ENCODE measurements at places on chromosomes 3 and 15.

- DNase-seq = no peak
Measured at GRCh38 chr15:29216955-29217354, 52.7 kb downstream of the NSMCE3 start.

DNA sequence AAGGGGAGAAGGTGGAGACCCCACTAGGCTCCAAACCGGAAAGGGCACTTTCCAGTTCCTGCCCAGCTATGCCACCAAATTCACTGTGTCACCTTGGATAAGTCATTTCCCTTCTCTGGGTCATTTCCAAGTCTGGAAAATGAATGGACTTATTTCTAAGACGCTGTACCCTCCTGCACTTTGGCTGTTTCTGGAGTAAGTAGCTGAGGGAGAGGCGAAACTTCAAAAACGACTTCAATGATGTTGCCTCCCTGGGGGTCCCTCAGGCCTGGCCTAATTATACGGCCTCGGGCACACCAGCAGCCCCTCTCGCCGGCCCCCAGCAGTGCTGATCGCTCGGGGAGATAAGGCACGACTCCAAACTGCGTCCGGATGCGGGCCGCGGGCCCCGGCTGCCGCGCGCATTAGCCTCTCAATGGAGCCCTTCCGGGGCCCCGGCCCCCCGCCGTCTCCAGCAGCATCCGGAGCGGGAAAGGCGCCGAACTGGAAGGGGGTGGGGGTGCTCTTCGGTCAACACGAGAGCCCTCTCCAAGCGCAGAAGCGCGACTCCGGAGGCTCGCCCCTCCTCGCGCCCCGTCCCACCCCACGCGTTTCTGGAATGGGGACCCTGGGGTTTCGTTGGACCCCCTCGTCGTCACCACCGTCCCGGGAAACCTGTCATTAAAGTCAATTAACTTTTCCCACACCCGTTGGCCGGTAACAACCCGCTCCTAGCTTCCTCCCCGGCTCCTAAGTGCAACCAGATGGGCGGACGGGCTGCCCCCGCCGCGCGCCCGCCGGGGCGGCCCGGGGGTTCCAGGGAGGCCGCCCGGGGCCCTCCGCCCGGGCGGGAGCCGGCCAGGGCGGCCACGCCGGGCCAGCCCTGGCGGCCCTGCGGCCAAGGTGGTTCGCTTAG, 4.8 kb downstream of the HES1 start:
- no peak for DNase-seq

DNA sequence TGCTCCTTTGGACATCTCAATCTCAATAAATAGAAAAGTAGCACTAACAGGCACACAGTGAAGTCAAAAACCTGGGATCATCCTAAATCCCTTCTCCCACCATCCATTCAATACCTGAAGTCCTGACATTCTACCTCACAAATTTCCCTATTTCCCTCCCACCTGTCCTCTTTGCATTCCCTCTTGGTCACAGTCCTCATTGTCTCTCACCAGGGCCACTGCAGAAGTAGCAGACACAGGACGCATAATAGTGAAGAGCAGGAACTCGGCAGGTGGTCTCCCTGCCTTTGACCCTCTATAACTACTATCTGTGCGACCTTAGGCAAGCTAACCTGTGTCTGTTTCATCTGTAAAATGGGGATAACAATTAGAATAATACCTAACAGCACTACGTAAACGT, 2.3 kb downstream of the THOC7 start:
- no peak for DNase-seq

DNA sequence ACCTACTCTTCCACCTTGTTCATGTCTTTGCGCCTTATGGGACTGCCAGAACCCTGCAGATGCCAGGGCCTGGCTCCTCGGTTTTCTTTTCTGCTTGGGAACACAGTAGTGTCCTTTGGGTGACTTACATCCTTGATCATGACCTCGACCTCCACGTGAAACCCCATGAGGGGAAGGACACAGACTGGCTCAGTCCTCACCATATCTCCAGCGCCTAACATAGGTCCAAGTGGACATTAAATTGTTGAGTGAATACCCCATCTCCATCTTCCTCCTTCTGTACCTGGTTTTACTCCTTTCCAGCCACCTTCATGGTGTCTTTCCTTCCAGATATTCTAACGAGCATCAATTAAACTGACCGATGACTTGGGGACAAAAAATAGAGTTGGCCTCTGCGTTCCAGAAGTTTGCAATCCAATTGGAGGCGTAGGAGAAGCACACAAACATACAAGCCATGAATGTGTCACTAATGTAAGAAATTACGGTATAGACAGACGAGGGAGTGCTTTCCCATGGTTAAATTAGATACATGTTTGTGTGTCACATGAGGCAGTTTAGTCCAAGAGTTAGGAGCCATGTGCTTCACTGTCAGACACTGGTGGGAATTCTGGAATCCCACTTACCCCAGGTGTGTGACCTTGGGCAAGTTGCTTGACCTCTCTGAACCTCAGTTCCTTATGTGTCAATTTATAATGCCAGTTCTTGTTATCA, 907 bp upstream of the HERC1 start:
- DNase-seq = no peak

- DNase-seq = peak; percentile 14
Measured at GRCh38 chr3:197791113-197791891, at the start of gene LRCH3. Gene LRCH3, plus strand, starts transcription at chr3:197791254. Its CDS starts 25 bp downstream, at chr3:197791279.

DNA sequence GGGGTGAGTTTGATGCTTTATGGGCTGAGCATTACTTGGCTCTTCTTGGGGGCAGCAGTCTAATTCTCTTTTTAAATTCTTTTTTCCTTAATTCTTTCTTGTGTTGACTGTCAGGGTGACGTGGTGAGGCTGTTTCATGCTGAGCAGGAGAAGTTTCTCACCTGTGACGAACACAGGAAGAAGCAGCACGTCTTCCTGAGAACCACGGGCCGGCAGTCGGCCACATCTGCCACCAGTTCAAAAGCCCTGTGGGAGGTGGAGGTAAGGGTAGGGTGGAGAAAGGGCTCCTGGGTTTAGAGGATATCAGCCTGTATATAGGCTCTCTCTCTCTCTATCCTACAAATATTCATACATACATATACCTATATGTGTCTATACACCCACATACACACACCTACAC, 152.3 kb downstream of the ITPR1 start:
- no peak for DNase-seq

DNA sequence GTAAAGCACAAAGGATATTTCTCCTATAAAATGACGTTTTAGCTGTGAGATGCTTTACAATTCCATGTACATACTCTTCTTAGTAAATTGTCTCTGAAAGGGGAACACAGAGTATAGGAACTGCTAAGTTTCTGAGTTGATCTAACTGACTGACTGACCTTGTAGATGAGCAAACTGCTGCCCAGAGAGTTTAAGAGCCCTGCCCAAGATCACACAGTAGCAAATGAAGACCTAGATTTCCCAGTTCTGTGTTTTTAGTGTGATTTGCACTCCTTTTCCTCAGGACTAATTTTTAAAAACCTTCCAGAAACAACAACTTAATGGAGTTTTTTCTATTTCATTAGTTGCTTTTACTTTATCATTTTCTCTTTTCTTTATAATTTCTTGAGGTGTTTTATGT, 247.7 kb downstream of the PDCD6IP start:
- DNase-seq = no peak

DNA sequence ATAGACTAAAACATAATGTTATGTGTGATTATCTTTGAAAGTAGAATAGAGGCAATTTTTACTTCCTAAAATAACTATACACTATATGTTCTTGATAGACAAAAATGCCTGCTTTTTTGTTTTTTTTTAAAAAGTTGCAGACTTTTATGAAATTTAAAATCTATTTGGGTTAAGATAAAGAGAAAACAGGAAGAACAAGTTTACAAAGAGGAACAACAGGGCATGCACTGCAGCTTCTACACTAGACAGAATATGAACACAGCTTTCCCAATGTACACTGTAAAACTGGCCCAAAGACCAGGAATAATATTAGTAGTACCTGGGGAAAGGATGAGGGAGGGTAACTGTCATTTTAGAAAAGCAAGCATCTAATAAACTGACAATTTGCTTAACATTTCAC, 53.7 kb downstream of the NR1I2 start:
- DNase-seq = no peak

Measured in NCI-H187 treated with DMSO at 0.1 percent for 48 hours (cell line).